Cortex of kidney (tissue), 1 donor: ENCODE measurements at places on chromosomes 11 and 22.

DNA sequence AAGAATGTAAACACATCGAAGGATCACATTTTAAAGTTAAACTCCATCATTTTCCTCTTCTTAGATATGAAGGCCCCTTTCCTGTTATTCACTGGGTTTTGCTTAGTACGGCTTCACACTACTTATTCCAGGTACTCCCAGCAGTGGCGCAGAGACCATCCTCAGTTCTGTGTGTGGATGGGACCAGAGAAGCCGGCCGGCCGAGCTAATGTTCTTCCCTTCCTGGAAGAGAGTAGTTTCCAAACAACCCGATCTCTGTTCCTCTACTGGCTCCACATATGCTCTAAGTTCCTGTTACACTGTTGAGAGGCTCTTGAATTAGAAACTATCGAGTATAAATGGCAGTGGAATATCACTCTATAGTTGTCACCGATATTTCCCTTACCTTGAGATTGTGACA lies 684 bp upstream of the NFRKB start:
- no peak for DNase-seq

DNA sequence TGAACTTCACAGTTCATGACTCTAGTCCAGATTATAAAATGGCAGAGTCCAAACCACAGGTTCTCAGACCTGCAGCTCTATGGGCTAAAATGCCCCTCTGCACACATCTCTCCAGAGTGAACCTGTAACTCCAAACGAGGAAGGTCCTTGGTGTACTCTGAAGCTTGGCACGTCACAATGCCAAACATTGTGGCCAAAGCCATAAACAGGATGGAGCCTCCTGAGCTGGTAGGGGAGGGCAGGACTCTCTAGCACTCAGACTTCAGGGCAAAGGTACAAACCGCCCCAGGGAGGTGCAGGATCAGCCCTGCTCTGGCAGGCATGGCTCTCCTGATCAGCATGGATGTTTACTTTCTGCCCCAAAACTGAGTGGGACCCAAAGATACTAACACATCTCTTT lies 2.3 kb downstream of the SCUBE2 start:
- no peak for DNase-seq

GRCh38 chr22:42418811-42419242 lies 13.4 kb downstream of the NFAM1 start:
- no peak for DNase-seq

DNA sequence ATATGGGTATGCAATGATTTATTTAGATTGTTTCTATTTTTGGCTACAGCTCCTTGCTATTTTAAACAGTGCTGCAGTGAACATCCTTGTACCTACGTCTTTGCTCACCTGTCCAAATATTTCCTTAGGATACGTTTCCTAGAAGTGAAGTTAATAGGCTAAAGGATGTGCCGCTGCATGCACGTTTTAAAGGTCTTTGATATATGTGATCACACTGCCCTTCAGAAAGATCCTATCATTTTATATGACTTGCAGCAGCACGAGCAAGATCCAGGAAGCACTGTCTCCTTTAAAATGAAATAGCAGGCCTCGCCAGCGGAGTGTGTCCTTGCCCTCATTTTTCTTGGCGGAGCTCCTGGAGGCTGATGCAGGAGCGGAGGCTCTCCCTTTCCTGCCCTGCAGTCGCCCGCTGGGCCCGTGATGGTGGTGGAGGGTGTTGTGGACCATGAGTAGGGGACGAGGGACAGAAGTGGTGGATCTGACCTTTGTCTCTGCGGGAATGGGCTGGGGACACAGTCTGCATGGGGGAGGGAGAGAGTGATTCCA lies 19.4 kb downstream of the RPS6KA4 start:
- no peak for DNase-seq

DNA sequence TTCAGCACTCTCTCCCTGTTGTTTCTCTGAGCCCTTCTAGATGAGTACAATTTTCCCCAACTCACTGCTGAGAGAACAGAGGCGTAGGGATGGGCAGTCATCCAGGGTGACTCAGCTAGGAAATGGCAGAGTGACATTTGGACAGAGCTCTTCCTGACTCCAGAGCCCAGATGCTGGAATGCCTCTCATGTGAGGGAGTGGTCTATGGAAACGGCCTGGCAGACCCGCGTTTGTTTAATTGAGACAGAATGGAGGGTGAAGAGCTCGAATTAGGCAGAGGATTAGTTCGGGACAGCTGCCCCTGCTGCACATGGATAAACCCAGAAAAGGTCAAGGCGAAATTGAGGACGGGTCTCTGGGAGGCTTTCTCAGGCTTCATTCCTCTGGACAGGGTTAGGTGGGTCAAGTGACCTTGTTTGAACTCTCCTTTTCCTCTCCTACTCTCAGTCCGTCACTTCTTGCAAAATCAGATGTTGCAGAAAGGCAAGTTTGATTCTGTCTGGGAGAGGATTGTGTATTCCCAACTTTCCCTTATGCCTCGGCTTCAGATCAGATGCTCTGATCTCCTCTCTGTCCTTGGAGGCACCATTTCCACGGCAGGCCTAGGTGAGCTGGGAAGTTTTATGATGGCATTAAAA lies 7.6 kb upstream of the LMO2 start:
- no peak for DNase-seq
